ENCODE measurements at places on chromosomes 7 and 10.

GRCh38 chr10:51007781-51008180 lies 66.5 kb upstream of the PRKG1 start:
- no peak for DNase-seq

DNA sequence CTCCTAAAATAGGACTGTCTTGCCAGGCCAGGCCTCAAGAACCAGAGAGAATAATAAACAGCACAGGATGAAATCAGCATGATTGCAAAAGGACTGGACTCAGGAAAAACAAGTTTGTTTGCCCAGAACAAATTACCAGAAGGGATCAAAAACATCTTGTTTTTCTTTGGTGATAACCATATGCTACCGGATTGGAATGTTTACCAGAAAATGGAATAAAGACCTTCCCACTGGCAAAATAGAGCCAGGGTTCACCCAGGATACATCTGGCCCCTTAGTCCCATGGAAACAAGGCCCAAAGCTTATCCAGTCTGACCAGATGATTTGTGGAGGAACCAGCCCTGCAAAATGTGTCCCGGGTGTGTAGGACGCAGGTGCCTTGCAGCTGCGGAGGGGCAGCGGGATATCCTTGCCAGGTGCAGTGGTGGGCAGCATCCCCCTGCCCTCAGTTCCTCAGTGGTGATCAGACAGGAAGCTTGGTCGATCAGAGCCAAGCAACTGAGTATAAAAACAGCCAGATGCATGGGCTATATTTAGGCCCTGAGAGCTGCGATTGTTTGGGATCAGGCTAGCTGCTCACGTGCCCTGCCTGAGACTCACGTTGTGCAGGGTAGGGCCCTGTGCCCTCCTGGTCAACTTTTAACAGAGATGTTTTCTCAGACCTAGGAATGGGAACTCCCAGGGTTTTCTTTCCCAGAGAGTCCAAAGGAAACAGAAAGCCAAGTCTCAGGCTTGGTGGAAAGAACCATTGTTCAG lies 4.6 kb upstream of the ZNF22 start:
- no peak for DNase-seq

GRCh38 chr7:83520726-83521125 lies 128.2 kb downstream of the SEMA3E start:
- no peak for DNase-seq

DNA sequence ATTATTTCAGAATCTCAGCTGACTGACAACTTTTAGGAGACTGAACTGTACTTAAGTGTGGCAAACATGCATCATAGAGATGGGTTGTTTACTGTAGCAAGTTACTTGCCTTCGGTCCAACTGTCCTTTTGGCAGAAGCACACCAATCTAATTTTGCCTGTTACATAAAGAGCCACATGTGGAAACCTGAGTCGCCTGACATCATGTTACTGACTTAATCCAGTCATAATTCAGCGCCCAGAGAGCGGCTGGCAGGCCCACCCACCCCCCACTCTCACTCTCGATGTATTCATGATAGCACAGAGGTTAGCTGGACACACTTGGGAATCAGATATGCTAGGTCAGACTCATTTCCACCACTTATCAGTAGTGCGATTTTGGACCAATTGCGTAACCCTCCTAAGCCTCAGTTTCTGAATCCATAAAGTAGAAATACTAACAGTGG lies 57.3 kb upstream of the CAPZA2 start:
- no peak for DNase-seq

DNA sequence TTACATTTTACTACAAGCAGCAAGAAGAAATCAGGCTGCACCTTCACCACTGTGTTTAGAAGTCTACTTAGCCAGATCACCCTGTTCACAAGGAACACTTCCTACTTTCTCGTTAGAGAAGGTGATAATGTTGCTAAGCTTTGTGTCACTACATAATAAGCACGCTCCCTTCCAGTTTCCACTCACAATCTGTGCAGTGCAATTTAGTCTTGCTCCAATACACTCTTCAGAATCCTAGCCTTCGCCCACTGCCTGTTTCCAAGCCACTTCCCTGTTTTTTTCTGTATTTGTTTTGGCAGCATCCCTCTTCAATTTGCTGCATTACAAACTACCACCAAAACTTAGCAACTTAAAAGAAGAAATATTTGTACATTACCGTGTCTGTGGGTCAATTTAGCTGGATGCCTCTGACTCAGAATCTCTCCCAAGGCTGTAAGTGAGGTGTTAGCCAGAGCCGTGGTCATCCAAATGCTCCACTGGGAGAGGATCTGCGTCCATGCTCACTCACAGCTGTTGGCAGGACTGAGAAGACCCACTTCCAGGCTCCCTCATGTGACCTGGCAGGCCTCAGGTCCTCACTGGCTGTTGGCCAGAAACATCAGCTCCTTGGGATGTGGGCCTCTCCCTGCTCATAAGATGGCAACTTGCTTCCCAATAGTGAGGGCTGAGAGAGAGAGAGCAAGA lies 110.4 kb downstream of the PON1 start:
- DNase-seq, result no peak

DNA sequence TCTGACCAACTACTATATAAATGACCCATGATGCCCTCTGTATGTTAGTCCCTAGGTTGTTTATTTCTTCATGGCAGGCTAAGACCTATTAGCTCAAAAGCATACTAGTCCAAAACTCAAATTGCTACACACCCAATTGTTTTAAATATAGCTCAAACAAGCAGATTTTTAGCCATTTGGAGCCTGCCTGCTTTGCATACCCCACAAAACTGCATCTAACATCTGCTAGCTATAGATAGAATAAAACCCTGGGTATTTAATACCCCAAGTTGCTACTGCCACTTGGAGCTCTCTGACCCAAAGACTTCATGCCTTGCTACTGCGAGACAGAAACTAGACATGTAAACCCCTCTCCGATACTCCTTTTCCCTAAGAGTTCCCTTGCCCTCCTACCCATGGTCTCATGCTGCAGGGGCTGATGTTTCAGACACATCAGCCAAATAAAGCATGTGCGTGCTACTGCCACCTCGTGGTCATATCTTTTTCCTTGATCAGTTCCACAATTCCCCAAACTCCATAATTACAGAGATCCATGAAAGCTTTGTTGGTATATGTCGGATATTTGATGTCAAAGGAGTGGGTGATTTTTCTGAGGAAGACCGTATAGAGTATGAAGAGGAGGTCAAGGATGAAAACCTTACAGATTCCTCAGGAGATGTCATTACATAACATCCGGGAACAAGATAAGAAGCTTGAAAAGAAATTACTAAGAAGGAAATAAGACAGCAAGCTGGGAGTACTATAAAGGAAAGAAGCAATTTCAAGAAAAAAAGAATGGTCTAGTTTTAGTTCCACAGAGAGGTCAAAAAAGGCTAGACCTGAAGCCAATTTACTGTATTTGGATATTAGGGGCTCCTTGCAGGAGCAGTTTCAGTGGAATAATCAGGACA lies 386.6 kb downstream of the SH2D4B start:
- DNase-seq, result no peak

- no peak for DNase-seq
These were observed 119.4 kb downstream of the ZFAND4 start for GRCh38 chr10:45553155-45553554.

GRCh38 chr7:93923942-93924341 lies 2.4 kb downstream of the GNG11 start:
- no peak for DNase-seq

DNA sequence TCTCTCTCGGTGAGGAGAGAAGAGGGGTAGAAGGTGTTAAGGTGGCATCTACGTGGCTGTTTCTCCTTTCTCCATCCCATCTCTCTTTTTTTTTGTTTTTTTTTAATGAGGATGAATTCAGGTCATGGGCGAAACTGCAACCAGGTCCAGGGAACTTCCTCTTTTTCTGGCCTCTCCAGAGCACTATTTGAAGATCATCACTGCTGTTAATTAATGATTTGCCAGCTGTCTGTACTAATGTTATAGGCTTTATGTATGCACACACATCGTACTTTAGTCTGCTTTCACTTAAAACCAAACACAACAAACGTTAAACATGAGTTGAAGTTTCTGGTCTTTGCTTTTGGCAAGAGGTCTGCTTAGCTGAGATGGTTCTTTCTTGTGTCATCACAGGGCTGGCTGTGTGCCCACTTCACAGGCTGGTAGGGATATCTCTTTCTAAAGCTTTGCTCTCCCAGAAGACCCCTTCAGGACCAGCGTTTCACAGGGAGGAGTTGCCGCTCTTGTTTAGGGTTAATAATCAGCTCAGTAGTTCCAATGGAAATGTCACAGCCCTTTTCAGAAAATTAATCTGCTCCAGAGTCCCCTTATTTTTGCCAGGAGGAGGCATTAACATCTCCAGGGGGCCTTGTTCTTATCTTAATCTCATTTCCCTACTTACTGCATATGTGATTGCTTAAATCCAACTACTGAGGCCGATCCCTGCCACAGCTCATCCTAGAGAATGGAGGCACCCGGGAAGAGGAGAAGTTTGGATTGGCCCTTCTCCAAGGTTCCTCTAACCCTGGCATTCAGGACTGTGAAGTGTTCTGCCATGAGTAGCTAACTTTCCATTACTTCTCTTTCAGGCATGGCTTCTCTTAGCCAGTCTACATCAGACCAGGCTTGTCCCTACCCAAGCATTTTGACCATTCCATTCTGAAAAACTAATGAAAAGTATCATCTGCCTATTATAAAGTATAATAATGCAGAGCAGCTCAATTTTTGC lies 273.9 kb upstream of the NFE2L3 start:
- DNase-seq, result no peak

GRCh38 chr7:20447021-20447650 lies 116.4 kb downstream of the ITGB8 start:
- no peak for DNase-seq

DNA sequence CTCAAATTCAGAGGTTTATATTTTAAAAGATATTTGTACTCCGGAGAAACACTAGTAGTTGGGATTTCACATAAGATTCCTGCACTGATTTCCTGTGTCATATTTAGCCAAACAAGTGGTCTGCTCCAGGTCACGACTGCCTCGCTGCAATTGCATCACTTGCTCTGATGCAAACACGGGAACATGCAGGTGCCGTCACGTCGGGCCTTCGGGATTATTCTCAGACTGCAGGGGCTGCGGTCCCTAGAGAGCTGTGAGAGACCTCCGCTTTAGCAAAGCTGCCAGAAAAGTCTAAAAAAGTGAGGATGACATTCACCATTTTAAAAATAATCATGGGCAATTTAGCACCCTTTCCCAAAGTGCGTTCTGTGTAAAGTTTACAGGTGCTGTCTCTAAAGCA lies 93.5 kb upstream of the DDC start:
- DNase-seq, result no peak

- no peak for DNase-seq
These were observed 11.4 kb upstream of the CSGALNACT2 start for GRCh38 chr10:43126759-43127424.

- no peak for DNase-seq
These were observed 80.2 kb upstream of the TMEM229A start for GRCh38 chr7:124113045-124113444.

DNA sequence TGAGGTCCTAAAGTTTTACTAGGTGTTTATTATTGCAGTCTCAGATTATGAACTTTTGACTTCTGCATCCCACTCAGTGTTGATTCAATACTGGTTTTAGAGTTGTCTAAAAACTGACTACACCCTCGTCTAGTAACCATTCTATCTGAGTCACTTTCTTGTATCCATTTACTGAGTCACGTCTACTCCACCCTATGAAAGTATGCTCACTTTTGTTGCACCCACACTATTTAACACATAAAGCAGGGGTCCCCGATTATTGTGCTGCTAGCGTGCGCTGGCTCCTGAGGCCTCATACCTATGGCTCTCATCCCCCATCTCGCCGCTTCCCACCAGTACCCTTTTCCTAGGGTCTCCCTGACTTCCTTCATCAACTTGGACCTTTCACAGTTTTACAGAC lies 2.0 kb downstream of the SAMD9 start:
- no peak for DNase-seq

Data from left renal pelvis (tissue), 4 donors.